ENCODE measurements at places on chromosomes 11 and 22.

DNA sequence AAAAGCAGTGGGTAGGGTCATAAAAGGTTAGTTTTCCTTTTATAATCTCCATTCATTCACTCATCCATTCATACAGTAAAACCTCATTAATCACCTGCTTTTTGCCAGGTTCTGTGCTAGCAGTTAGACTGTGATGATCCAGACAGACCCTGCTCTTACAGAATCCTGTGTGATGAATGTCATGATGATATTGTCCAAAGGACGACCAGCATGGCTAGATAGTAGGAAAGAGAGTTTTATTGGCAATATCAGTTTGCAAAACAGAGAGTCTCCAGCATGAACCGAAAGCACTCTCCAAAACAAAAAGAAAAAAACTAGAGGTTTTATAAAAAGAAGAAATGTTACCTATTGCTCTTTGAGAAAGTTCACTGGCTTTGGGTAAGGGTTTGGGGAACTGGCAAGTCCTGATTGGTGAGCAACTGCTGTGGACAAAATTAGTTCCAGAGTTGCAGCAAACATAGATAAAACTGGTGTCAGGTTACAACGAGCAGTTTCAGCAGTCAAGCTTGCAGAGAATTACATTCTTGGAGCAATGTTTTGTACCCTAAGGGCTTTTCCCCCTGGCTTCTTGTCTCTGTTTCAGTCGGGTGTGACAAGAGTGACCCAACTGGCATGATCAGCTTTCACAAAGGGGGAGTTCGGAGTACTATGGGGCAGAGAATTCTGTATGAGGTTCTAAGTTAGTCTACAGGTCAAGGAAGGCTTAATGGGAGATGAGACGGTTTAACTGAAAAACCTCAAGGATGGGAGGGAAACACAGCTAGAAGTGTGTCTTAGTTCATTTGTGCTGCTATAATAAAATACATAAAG lies 58.3 kb downstream of the HSD17B12 start:
- DNase-seq = peak; percentile 67

DNA sequence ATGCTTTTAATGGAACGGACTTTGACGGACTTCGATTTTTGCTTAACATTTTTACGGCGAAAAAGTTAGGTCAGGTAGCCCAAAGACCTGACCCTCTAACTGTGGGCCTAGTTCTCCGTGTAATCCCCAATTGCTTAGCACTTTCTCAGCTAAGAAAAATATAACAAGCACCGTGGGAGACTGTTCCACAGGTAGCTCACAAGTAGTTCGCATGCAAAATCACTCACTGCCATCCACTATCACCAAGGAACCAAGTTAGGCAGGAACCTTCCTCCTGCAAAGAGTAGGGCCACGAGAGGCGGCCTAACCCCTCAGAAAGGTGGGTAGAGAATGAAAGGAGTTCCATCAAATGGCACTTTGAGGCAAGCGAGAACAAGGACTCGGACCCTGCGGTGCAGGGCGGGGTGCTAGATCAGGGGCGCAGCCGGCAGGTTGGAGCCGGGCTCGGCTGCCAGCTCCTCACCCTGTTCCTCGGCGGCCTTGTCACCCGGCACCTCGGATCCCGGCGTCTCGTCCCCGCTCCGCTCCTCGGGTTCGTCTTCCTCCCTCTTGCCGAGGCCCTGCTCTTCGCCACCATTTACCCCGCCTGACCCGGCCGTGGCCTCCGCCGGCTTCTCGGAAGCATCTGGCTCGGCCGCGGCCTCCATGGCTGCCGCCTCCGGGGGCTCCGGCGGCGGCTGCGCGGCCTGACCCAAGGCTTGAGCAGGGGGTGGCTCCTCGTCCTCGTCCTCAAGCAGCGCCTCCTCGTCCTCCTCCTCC lies 922 bp downstream of the HNRNPUL2 start:
- no peak for DNase-seq

- no peak for DNase-seq
Observed at GRCh38 chr22:43152003-43152356, 621 bp downstream of the TSPO start.

DNA sequence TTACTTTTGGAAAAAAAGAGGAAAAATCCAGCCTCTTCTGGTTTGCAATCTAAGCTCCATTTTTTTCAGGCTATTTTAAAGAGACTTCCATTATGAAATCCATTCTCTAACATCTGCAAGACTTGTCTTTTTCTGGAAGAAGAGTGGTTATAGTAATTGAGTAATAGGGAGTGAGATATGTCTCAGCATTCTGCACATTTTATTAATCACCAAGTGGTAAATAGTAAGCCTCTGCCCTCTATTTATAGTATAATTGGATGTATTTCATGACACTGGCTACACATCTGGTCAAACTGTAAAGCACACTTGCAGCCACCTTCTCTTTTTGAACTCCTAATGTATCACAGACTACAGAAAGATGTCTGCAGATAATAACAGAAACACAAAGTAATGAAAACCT lies 391.1 kb downstream of the ETS1 start:
- DNase-seq = no peak

- no peak for DNase-seq
Observed at GRCh38 chr22:28488825-28489224, 190.8 kb downstream of the TTC28 start.

- no peak for DNase-seq
Observed at GRCh38 chr11:124168796-124169195, 14.3 kb upstream of the OR10D3 start.

DNA sequence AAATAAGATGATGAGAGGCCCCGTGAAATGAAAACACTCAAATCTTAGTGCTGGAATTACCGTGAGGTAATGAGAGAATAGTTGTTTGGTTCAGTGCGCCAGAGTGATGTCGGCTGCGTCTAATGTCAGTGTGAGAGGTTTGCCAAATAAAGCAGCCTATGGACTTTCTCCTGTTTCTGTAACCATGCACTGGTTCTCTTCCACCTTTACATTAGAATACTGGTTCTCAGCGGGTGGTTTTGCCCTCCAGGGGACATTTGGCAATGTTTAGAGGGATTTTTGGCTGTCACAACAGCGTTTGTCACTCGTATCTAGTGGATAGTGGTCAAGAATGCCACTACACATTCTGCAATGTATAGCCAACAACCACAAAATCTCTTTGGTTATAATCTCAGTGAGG lies 1.1 kb downstream of the OOSP4B start:
- DNase-seq = no peak

DNA sequence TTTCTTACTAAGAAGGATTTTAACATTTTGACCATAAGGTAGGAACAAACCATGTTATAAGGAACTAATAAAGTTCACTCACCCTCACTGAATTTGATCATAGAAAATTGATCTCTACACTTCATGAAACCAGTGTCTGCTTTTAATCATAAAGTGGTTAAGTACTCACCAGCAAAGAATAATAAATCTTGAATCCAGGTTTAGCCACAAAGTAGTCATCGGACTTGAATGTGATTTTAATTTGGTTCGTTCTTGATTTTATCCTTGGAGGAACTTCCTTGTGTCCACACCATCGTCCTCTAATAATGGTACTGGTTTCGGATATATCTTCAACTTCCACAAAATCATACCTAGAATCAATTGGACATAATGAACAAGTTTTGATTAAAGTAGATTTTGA lies 40.5 kb upstream of the DDI1 start:
- no peak for DNase-seq

DNA sequence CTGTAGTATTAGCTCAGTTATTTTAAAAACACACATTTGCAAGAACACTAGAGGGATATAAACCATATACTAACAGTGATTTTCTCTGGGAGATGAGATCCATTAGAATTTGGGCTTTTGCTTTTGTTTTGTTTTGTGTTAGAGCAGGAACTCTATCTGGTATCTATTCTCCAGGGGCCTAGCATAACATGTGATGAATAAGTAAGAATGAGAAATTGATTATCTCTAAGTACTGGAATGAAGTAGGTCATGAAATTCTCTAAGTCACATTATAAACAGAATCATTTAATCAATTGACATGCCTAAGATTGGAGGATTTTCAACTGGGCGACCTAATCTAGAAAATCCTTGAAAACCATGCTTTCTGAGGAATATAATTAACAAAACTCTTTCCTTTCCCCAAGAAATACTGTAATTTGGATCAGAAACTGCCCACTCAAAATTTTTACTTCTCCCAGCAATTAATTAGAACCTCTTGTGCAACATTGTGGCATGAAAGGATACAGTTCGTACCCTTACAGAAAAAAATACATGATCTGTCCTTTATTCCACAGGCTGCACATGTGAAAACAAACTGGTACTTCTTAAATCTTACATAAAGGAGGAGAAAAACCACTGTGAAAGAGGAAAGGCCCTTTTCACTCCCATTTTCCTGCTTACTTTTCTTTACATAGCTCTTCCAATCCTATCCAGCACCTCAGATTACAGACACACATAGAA lies 93.5 kb downstream of the MRTFA start:
- no peak for DNase-seq

DNA sequence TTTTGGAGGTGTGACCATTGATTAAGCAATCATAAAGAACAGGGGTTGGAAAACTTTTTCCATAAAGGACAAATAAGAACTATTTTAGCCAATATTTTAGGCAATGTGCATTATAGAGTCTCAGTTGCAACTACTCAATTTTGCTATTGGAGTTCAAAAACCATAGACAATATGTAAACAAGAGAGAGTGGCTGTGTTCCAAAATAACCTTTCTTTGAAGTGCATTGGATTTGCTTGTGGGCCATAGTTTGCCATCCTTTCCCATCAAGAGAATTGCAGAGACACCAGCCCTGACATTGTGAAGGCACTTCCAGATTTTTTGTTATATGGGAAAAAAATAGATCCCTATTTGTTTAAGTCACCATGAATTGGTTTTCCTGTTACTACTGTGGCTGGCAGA lies 63.3 kb upstream of the LARGE1 start:
- no peak for DNase-seq

DNA sequence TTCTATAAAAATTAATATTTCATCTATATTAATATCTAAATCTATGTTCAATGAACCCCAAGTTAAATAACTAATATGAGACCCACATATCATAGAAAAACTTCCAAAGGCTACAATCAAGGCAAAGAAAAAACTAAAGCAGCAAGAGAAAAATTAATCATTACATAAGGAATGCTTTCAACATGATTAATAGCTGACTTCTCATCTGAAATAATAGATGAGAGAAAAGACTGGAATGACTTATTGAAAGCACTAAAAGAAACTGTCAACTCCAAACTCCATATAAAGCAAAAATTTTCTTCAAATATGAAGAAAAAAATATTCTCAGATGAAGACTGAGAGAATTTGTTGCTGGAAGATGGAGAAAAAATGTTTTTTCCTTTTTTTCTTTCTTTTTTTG lies 13.0 kb downstream of the TRIM5 start:
- DNase-seq = peak; percentile 37

- DNase-seq = no peak
Observed at GRCh38 chr11:71311928-71312510, 59.6 kb upstream of the SHANK2 start.

DNA sequence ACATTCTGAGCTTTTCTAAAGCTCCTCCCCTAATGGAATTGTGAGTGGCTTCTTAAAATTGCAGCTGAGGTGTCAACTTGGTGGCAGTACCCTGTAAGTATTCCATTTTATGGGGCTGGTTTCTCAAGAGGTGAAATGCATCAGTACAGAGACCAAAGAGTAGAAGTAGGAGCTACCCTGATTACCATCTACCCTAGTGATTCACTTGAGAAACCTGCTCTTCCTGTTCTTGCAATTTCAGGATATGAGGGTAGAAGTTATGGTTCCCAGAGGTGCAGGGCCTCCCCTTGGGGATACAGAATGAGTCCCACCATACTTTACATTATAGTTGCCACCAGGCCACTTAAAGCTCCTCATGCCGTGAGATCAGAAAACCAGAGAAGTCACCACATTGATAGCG lies 944.6 kb downstream of the OPCML start:
- DNase-seq = no peak

GRCh38 chr11:131760091-131761061 lies 390.0 kb downstream of the NTM start:
- no peak for DNase-seq

DNA sequence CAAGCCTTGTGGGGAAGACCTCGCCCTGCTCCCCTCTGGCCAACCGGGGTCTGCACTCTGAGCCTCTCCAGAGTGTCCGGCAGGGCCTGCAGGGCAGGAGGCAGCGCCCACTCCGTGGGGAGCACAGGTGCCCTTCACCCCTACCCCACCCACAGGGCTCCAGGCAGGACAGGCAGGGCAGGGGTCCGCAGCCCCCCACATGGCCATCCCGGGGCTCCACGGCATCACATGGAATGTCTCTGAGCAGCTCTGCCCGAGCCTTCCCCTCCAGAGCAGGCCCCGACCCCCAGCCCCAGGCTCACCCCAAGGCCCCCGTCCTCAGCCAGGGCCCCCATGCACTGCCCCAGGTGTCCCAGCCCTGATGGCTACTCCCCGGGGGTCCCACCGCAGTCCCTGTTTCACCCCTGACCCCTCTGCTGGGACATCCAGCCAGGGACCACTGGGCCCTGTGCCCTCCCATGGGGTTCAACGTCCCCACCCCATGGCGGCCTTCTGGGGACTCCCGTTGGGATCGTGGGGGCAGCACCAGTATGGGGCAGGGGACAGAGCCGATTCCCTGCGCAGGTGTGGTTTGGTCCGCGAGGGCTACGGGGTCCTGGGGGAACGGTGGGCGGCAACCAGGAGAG lies 77.7 kb downstream of the BRD1 start:
- DNase-seq = no peak

DNA sequence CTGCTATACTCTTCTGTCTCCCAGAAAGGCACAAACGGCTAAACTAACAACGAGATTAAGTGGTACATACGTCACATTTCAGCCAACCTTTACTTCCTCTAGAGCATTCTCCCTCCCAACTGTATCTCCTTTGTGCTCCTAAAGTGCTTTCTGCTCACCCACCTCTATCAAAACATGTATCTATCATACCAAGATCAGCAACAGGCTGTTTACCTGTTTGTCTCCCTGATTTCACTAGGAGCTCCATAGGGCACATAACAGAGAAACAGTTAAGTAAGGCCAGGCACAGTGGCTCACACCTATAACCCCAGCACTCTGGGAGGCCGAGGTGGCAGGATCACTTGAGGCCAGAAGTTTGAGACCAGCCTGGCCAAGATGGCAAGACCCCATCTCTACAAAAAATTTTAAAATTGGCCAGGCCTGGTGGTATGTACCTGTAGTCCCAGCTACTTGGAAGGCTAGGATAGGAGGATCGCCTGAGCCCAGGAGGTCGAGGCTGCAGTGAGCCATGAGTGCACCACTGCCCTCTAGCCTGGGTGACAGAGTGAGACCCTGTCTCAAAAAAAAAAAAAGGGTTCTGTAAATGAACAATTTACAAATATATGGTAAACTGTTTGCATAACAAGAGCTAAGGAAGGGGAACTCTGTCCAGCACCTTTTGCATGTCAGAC lies 2.8 kb downstream of the NDUFC2 start:
- no peak for DNase-seq

- no peak for DNase-seq
Observed at GRCh38 chr11:4645974-4646373, 2.2 kb downstream of the OR51E1 start.

DNA sequence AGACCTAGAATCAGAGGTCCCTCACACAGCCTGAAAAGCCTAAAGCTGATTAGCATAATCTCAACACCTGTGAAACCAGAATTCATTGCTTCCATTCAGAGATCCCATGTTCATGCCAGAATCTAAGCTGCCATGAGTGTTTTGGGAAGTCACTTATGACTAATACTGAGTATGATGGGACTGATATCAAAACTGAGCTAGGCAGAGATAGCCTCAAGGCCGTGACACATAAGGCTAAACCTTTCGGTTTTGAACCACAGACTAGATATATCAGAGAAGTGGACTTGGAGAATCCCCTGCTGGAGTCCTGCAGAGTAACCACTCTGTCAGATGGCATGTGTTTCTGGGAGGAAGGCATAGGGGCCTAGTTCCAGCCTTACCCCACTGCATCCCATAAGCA lies 23.1 kb upstream of the GLYATL2 start:
- no peak for DNase-seq
